ENCODE measurements at places on chromosomes 1 and 21. TPM values are rescaled to one million over a fixed set of nuclear protein-coding genes. Genes with fewer than 3 reads are reported as not detected.

The HES5 gene
- 1.0 TPM for polyA plus RNA-seq

The DMAP1 gene
- polyA plus RNA-seq: 37.3 TPM

GRCh38 chr1:182656842-182657397 lies 27.5 kb downstream of the RGS8 start:
- H3K27me3 ChIP-seq: no peaks in the 10 kb centered on the region
- H3K4me3 ChIP-seq: no peak overlapping the region
- H3K36me3 ChIP-seq: no peaks in the 10 kb centered on the region
- H3K27ac ChIP-seq: no peak overlapping the region
- no peaks in the 10 kb centered on the region for H3K4me1 ChIP-seq
- no peak for DNase-seq

DNA sequence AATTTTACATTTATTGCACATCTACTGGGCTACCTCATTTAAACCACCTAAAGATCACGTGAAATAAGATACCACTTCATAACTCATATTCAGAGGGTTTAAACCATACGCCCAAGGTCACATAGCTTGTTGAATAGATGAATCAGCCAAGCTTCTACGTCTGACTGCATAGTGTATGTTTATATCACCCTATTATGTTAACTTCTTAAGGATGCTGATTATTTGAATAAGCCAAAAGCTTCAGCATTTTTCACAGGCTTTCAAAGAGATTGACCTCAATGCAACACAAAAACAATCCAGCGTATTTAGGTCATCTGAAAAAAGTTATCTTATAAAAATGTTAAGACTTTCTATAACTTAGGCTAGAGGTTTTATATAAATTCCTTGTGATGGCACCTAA lies 373.8 kb downstream of the TGFB2 start:
- no peaks in the 10 kb centered on the region for H3K27me3 ChIP-seq
- H3K4me3 ChIP-seq: no peak overlapping the region
- no peaks in the 10 kb centered on the region for H3K36me3 ChIP-seq
- H3K4me1 ChIP-seq: no peaks in the 10 kb centered on the region

- peaks cover 94% of the 10 kb centered on the region for H3K36me3 ChIP-seq
- no peak for DNase-seq
- H3K4me1 ChIP-seq: no peaks in the 10 kb centered on the region
- H3K27ac ChIP-seq: no peak overlapping the region
Measured at GRCh38 chr1:108801101-108801500, 54.6 kb downstream of the STXBP3 start.

- H3K4me1 ChIP-seq: no peaks in the 10 kb centered on the region
- no peak for DNase-seq
- no peaks in the 10 kb centered on the region for H3K27me3 ChIP-seq
- no peak overlapping the region for H3K27ac ChIP-seq
- H3K36me3 ChIP-seq: no peaks in the 10 kb centered on the region
Measured at GRCh38 chr21:16992448-16992847, 520.4 kb upstream of the CXADR start.

DNA sequence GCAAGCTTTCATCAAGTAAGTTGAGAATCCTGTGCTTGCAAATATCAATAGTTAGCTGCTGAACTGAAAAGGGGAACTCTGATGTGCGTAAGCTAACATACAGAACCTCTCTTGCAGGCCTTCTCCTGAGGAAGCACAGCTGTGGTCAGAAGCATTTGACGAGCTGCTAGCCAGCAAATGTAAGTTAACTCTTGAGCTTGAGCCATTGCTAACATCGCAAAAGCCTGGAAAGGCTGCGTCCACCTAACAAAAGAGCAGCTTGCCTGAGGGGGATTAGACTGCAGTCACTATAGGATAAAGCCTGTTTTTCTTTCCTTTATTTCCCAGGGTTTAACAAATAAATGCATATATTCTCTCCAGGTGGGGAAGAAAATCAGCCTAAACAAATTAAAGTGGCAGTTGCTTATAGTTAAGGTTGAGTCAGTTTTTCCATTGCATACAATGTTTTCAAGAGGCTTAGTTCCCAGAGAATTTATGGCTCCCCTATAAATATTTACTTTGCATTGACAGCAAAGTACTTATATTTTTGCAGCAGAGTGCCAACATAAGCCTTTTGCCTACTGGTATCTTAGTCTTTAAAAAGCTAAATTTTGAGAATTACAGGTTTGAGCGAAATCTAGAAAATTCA lies 1.5 kb downstream of the RGS2 start:
- H3K27ac ChIP-seq: peak overlapping the region; percentile 92
- no peak for DNase-seq
- no peaks in the 10 kb centered on the region for H3K36me3 ChIP-seq
- H3K27me3 ChIP-seq: no peaks in the 10 kb centered on the region
- H3K4me3 ChIP-seq: peak overlapping the region; percentile 94

DNA sequence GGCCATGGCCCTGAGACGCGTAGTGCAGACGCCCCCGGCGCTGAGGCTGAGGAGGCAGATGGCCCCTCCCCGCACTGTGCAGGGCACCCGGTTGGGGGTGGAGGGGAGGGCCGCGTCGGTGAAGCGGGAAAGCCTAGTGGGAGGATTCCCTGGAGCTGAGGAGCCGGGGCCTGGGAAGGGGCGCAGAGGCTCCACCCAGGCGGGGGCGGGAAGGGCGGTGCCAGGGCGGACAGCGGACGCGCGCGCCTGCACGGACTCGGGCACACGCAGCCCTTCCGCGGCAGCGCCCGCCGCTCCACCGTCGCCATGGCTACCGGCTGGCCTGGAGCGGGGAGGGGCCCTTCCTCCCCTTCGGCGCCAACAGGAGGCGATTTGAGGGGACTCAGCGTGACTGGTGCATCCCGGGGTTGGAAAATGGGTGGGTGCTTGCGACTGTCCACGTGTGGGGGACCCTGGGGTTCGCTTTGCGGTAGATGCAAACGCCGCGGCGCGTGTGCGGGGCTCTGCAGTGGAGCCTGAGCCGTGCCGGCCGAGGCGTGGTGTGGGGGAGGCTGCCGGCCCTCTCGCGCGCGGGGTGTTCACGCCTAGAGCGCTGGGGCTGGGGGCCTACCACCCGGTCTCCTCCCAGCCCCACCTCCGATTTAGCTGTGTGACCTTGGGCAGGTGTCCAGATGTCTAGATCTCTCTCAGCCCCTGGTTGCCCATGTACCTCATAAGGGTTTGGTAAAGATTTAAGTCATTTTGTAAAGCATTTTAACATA lies 35.1 kb downstream of the PTPRF start:
- peak overlapping the region; percentile 62 for H3K4me3 ChIP-seq
- no peak overlapping the region for H3K27ac ChIP-seq
- H3K27me3 ChIP-seq: no peaks in the 10 kb centered on the region

DNA sequence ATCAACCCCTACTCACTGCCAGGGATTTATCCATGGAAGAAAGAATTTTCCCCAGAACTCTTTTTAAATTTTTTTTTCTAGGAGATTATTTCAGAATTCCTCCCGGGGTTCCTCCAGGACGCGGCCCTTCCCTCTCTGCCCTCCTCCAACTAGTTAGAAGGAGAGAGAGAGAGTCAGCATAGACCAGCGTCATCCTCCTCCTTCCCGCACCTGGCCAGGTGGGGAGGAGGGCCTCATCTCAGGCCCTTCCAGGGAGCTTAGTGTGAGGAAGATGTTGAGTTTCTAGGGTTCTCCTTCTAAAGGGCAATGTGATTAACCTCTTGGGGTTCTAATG lies 63.6 kb downstream of the CDK18 start:
- DNase-seq: no peak
- no peak overlapping the region for H3K4me3 ChIP-seq
- no peaks in the 10 kb centered on the region for H3K36me3 ChIP-seq
- no peak overlapping the region for H3K27ac ChIP-seq
- no peaks in the 10 kb centered on the region for H3K4me1 ChIP-seq

The CD1E gene
- polyA plus RNA-seq: not detected

GRCh38 chr21:15434163-15434905 lies 295.4 kb upstream of the USP25 start:
- no peaks in the 10 kb centered on the region for H3K4me1 ChIP-seq
- no peaks in the 10 kb centered on the region for H3K27me3 ChIP-seq
- no peak for DNase-seq
- no peak overlapping the region for H3K4me3 ChIP-seq

DNA sequence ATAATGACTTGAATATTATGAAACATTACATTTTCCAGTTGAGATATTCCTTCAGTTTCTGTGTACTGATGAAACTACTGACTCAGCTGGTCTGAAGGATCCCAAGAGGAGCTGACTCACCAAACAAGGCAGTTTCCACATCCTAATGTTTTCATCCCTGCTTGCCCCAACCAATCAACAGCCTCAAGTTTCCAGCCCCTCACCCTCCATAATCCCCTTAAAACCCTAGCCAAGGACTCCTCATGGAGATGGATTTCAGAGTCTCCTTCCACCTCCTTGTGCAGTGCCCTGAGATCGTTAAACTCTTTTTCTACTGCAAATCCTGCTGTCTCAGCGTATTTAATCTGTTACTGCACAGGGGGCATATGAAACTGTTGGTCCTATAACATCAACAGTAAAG lies 83.1 kb upstream of the HAO2 start:
- no peaks in the 10 kb centered on the region for H3K27me3 ChIP-seq
- H3K36me3 ChIP-seq: no peaks in the 10 kb centered on the region
- H3K4me1 ChIP-seq: no peaks in the 10 kb centered on the region
- no peak overlapping the region for H3K27ac ChIP-seq

DNA sequence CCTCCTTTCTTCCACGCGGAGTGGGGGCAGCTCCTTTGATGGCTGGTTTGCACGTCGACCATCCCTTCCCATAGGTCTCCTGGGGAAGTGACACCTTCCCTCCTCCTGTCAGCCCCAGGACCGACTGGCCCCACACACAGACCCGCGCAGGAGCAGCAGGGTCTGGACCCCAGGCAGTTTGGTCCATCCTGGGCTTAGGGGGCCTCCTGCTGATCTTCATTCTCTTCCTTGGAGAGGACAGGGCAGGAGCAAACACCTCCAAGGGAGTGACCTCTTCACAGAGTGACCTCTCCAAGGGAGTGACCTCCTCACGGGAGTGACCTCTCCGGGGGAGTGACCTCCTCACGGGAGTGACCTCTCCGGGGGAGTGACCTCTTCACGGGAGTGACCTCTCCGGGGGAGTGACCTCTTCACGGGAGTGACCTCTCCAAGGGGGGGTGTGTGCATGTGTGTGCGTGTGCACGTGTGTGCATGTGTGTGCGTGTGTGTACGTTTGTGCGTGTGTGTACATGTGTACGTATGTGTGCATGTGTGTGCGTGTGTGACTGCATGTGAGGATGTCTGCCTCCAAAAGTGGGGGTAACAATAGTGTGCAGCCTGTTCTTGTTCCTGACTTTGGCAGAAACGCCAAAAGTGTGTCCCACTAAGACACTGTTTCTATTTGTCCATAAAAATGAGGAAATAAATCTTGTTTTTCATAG lies 29.8 kb downstream of the COL6A1 start:
- no peaks in the 10 kb centered on the region for H3K27me3 ChIP-seq
- H3K4me1 ChIP-seq: no peaks in the 10 kb centered on the region
- H3K36me3 ChIP-seq: no peaks in the 10 kb centered on the region
- no peak overlapping the region for H3K4me3 ChIP-seq
- no peak overlapping the region for H3K27ac ChIP-seq

DNA sequence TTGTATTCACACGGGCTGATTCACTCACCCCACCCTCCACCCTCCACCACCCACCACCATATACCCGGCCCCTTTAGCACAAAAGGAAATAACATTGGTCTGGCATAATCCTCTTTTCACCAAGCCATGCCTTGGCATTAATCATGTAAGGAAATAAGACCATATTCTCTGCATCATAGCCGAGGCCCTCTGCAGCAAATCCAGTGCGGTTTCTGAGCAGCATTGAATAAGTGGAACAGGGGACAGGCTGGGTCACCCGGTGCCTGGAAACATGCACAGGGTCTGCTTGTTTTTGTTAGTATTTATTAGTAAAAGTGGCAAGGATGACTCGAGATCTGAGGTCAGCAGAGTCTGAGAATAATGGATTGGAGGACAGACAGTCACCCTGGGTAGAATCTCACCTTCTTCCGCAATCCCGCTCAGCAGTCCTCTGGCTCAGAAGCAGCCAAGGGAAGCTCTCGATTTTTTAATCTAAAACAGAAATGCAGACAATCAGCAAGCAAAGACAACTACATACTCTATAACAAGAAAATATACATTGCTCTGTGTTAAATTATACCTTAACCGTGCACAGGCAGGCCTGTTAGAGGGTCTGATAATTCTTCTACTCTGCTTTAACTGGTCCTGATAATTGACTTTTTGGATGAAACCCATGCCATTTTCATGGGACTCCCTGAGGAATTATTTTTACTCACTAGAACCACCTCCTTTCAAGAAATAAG lies 52.4 kb upstream of the CDC42BPA start:
- no peaks in the 10 kb centered on the region for H3K27me3 ChIP-seq
- no peak for DNase-seq
- H3K4me3 ChIP-seq: no peak overlapping the region
- H3K36me3 ChIP-seq: no peaks in the 10 kb centered on the region
